ENCODE measurements at places on chromosomes 2 and 18. TPM values are rescaled to one million over a fixed set of nuclear protein-coding genes. Genes with fewer than 3 reads are reported as not detected.

DNA sequence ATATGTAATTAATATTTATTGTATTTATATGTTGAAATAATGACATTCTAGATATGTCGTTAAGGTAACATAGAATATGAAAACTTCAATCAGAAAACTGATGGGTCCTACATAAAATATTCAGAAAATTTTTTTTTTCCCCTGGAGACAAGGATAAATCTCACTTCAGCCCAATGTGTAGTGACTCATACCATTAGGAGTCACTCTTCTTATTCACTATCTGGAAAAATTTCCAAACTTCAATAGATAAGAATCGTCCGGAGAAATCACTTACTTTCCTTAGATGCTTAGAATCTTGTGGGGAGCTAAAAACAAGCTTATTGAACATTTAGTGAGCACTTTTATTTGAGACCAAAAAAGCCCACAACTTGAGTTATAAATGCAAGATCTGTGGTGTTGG is 4.6 kb downstream of the SERPINB13 start:
- no peak for DNase-seq

The SERPINB4 gene
- total RNA-seq: not detected

The KIF1A gene
- 1.6 TPM for total RNA-seq

The VWC2L gene
- not detected for total RNA-seq

Measured in CD8-positive, alpha-beta memory T cell (primary cell).